GM12892 (cell line): ENCODE measurements at places on chromosomes 5 and 9.

DNA sequence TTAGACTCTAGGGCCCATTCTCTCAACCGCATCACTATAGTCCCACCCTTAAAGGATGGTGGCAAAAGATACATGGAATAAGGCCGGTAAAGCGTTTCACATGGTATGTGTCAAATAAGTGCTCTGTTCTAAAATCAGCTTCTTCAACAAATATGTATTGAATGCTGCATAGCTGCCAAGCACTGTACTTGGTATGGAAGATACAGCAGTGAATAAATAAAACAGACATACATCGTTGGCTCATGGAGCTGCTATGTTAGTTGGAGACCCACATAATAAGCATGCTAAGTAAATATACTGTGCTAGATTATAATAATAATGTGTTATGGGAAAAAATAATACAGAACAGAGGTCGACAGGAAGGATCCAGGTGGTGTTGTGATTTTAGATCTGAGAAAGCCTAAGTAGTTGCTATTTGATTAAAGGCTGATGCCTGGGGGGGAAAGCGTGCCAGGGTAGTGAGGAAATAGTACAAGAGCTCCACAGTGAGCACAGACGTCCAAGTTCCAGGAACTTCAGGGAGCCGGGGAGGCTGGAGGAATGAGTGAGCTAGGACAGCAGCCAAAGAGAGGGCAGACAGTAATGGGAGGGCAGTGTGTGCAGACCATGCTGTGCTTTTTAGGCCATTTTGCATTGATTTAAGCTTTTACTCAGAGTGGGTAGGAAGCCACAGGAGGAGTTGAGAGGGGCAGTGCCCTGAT, 93.7 kb downstream of the JAKMIP2 start:
- DNase-seq = no peak

GRCh38 chr5:85549229-85549628, 1068.5 kb upstream of the COX7C start:
- no peak for DNase-seq

- no peak for DNase-seq
Measured at GRCh38 chr9:125505988-125506438, 201.0 kb downstream of the MAPKAP1 start.

- no peak for DNase-seq
Measured at GRCh38 chr9:3331801-3332200, 194.0 kb downstream of the RFX3 start.

- DNase-seq = no peak
Measured at GRCh38 chr9:17875886-17876285, 297.0 kb downstream of the SH3GL2 start.

DNA sequence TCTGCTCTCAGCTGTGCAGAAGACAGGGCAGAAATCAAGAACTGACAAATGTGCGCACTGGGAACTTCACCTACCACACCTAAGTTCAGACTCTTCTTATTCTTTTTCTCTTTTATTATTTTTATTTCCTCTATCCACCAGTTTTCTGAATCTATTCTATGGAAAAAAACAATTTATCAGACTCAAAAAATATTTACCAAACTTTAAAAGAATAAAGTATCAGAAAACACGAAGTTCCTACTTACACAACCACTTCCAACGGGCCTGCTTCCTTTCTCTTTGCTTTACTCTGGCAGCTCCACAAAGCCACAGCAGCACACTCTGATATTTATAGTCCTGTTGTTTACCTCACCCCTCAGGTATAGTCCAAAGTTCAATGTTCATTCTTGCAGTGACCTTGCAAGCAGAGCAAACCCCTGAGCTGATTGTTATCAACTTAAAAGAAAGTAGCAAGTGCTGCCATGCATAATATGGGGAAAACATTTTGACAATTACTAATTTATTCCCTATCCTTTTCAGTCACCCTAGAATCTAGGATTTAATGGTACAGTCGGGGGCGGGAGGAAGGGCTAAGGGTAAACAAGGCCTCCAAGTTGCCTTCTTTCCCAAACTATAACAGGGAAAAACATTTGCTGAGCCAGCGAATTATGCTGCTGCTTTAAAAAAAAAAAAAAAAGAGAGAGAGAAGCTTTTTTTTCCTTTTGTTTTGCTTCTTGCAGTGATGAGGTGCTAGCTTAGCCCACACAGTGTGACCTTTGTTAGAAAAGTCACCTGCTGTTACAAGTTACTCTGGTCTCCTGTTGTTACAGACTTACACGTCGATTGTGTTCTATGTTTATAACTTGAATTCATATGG, at the start of gene SELENOP:
Gene SELENOP, minus strand, starts transcription at position 302 of the 856 bp plus-strand sequence. CDS start 3,539 bp downstream, outside the sequence.
- DNase-seq = no peak

GRCh38 chr9:13480693-13481092, 201.2 kb upstream of the MPDZ start:
- no peak for DNase-seq

- no peak for DNase-seq
Measured at GRCh38 chr9:87795178-87795577, 69.3 kb downstream of the CTSL start.

- no peak for DNase-seq
Measured at GRCh38 chr5:145911164-145911563, 25.2 kb upstream of the SH3RF2 start.

GRCh38 chr9:36345103-36345846, 54.8 kb downstream of the RNF38 start:
- DNase-seq = no peak

DNA sequence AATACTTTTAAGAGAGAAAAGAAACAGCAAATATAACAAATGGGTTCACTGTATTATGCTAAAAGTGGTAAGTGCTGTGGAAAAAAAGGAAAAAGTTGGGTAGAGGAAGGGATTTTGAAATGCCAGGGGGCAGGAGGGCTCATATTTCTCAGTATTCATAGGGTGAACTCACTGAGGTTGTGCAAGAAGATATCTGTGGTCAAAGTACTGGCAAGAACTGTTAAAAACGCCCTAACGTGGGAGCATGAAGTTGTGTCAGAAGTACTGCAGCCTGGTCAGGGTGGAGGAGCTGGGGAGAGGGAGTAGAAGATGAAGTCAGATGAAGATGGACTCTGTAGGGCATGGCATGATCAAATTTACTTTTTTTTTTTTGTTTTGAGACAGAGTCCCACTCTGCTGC, 31.2 kb upstream of the SLC28A3 start:
- no peak for DNase-seq

GRCh38 chr5:35518104-35518503, 99.6 kb upstream of the SPEF2 start:
- DNase-seq = no peak

GRCh38 chr5:122936088-122936487, 90.7 kb downstream of the SNX24 start:
- no peak for DNase-seq

DNA sequence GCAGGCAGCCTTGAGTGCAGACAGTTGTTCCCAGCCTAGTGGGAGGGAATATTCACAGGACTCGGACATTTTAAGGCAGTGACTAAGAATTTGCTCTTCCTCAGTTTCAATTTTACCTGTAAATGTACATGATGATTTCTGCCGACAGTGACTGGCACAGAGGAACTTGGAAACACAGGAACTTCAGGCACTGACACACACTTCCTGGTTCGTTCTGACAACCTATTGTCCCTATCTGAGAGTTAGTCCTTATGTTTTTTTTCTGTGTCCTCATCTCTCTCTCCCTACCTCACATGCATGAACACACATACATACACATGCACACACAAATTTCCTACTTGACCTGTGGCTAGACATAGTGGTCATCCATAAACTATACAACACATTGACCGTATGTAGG, 89.4 kb upstream of the CD180 start:
- DNase-seq = no peak

DNA sequence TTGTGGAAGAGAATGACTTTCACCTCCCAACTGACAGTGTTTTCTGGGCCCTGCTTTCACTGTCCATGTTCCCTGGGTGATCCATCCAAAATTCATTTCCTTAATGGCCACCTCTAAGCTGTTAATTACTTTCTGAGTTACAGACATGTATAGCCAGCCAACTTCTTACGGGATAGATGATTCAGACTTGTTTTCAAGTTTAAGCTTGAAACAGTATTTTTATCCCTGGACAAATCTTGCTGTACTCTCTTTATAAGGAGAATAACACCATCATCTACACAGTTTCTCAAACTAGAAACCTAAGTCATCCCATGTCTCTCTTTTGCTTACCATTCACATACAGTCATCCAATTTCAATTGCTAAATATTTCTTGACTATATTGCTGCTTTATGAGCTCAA, 6.9 kb downstream of the FAM174A start:
- DNase-seq = no peak

GRCh38 chr5:108303611-108304010, 78.3 kb downstream of the FBXL17 start:
- no peak for DNase-seq

DNA sequence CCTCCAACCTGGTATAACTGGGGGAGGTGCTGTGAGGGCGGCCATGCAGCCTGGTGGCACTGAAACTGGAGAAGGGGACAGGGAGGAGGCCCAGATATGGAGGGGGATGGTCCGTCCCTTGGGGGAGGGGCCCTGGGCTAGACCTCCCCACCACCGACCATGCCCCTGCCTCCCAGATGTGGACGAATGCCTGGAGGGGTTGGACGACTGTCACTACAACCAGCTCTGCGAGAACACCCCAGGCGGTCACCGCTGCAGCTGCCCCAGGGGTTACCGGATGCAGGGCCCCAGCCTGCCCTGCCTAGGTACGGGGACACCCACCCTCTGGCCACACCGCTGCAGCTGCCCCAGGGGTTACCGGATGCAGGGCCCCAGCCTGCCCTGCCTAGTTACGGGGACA, 15.4 kb upstream of the ASS1 start:
- no peak for DNase-seq

DNA sequence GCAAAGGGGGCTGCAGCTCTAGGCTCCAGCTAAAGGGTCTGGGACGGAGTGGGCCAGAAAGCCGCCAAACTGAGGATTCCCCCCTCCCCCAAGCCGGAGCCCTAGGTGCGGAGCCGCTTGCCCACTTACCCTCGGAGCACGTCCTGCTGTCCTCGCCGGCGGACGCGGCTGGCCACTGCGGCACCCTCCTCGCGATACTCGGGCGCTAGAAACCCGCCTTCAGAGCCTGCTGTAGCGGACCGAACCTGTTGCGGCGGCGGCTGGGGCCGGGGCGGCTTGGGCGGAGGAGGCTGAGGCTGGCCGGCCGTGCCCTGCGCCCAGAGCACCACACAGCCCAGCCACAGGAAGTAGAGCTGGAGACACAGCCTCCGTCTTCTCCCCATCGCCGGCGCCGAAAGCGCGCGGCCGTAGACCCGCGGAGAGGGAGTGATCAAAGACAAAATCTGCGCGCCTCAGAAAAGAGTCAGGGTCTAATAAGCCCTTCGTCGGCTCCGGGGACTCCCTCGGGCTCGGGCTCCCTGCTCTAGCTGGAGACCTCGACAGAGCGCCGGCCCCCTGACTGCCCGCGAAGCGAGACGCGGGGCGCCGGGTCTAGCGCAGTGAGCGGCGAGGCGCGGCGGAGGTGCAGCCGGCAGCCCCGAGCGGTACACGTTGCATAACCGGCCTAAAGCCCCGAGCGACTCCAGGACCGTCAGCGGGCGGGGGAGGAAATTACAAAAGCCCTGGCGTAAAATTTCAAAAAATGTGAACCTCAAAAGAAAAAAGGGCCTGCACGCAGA, 635 bp downstream of the FBN2 start:
- DNase-seq = no peak

GRCh38 chr5:141729387-141730006, 47.5 kb upstream of the ARAP3 start:
- no peak for DNase-seq

- DNase-seq = no peak
Measured at GRCh38 chr5:122984425-122984824, 52.1 kb downstream of the PPIC start.

DNA sequence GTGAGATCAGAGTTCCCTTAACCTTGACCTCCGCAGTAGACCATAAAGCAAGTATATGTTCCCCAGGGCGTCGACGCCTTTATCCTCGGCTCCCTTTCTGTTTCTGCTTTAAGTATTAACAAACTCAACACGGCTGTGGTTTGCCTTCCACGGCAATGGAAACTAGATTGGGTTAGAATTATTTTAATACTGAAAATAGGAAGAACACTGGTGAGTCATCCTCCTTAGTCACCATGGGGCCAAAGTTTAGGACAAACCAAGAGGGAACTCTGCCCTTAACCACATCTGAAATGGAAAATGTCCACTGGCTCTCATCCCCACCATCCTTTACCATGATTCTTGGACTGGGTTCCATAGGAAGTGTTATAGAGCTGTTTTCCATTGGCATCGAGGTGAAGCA, 386.1 kb downstream of the ACTL7B start:
- no peak for DNase-seq

DNA sequence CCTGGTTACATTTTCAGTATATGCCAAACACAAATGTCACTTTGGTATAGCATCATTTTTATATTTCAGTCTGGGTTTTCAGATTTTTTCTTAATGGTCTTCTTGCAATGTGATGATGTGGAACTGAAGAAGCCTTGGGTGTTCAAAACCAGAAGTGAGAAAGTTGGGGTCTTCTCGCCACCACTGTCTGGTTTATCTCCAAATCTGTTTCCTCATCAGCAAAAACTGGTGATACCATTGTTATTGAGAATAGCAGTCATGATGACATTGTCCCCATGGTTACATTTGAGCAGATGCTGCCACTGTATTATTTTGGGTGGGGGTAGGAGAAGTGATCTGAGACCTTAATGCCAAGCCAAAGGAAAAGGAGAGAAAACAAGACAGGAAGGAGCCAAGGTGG, 85.9 kb upstream of the MAP3K1 start:
- no peak for DNase-seq

GRCh38 chr5:131142970-131143617, 22.0 kb downstream of the HINT1 start:
- no peak for DNase-seq

DNA sequence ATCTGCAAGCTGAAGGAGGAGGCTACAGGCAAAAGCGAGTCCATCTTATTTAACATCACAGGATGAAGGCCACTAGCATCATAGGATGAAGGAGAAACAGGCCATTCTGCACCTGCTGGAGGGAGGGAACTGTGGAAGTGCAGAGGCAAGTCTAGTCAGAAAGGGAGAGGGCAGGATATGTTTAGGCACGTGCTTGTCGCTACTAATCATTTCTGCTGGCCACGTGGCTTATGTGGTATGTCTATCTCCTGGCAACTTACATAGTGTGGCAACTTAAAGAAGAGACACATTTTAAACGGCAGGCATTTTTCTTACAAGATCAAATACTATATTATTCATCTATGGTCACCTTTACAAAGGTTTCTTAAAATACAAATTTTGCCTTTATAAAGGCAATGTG, 74.0 kb downstream of the GNAQ start:
- no peak for DNase-seq

DNA sequence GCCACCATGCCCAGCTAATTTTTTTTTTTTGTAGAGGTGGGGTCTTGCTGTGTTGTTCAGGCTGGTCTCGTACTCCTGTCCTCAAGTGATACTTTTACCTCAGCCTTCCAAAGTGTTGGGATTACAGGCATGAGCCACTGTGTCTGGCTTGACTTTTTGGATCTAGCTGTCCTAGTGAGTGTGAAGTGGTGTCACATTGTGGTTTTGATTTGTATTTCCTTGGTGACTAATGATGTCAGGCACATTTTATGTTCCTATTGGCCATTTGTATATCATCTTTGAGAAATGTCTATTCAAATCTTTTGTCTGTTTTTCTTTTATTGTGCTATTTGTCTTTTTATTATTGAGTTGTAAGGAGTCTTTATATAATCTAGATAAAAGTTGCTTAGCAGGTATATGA, 53.5 kb upstream of the MCCC2 start:
- no peak for DNase-seq
